ENCODE measurements at places on chromosomes 16 and 17.
A peak's percentile ranks its signal among the peaks of the same experiment; 100 is the strongest.

GRCh38 chr16:83704656-83705055, 103.1 kb upstream of the HSBP1 start:
- DNase-seq = no peak

DNA sequence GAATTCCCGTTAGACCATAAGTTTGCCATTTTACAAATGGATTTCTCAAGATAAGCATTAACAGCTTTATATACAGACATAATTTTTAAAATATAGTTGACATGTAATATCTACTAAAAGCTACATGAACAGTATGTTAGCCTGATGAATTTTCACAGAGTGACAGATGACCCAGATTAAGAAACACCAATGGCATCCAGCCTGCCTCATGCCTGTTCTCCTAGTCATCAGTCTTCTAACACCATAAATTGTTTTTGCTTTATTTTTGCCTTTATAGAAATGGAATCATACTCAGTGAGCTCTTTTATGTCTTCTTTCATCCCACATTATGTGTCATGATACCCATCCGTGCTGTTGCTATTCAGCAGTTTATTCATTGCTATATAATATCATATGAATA, 80.0 kb downstream of the ATF7IP2 start:
- DNase-seq = peak; percentile 21

DNA sequence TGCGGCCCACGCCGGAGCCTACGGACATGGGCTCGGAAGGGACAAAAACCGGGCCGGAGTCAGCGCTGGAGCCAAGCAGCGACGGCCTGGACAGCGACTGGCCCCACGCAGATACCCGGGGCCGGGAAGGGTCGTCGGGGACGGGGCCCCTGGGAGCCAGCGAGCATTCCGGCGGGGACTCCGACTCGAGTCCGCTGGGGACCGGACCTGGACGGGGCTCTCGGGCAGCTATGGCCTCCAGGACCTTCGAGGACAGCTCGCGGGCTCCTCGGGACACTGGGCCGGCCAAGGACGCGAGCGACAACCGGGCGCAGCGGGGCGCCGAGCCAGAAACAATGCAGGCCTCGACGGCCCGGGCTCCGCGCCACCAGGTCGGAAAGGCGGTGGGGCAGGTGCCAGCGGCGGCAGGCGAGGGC, 1.0 kb downstream of the MYO15B start:
- DNase-seq = no peak

DNA sequence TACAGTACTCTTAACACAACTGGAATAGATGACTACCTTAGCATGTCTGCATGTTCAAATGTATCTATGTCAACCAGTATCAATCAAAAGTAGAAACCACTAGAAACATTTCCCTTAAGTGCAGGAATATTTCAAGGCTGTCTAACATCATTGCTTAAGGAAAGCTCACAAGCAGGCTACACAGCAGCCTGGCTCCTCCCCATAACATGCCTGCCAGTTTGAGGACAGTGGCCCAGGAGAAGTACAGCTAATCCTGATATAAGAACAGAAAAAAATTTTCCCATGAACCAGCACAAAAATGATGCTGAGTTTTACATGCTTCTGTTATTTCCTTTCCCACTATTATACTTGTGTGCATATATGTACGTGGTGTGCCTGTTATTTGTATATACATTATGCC, 175.1 kb downstream of the MYO1D start:
- no peak for DNase-seq

DNA sequence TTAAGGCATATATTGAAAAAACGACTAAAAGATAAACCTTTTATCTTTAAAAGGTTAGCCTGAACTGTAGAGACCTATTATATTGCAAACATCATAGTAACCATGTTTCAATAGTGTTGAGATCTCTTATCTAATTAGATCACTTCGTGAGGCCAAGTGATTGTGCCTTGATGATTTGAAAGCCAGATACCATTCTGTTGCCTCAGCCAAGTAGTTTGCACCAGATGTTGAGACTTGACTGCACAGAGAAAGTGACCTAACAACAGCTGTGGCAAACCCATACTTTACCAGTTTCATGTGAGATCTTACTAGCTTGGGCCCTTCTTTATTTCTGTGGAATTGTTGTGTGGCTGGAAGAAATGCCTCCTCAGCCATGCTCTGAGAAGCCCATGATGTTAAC, 717.3 kb downstream of the KCNJ2 start:
- no peak for DNase-seq

DNA sequence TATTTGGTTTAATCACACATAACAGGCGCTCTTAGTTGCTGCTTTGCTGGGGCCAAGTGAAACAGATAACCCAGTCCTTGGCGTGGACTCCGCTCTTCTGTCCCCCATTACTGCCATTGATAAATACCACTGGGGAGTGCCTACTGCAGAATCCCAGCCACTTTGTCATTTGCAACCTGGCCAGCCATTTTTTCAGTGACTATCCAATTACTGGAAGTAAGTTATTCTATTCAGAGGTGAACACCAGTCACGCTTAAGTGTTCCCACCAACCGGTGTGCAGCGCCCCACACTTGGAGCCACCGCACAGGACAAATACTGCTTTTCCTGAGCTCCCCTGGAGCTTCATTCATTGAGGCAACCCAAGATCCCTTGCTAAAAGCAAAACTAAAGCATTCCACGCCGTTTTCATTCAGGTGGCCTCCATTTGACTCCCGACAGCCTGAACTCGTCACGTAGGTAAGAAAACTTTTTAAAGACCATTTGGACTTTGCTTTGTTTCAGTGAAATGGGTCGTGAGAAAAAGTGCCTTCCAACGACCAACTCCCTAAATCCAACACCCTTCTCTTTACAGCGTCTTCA, 1.8 kb downstream of the USP7 start:
- no peak for DNase-seq

DNA sequence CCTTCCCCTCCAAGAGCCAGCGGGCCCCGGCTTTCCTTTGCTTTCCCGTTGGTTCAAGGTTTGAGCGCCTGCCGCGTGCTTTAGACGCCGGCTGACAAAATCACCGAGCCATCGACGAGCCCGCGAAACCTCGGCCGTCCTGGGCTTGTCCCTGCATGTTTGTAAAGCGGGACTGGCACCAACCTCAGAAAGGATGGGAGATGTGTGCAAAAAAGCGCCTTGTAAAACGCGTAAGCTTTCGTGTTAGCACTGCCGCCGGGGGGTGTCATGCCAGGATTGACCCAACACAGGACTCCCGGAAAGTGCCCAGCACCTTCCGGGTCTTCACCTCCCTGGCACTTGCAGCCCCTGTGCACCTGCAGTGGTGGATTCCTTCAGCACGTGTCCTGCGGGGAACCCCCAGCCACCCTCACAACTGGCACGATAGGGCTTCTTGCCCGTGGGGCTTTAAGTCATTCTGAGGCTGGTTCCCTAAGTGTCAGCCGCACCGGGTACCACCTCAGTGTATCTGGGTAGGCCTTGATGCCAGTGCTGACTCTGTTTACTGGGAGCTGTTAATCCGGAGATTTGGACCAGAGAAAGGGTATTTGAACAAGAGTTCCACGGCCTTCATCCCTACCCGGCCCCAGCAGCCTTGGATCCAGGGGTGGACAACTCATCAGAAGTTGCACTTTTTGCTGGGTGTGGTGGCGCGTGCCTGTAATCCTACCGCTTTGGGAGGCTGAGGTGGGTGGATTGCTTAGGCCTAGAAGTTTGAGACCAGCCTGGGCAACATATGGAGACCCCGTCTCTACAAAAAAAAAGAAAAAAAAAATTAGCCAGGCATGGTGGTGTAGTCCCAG, 817 bp downstream of the NDUFAF8 start:
- no peak for DNase-seq

DNA sequence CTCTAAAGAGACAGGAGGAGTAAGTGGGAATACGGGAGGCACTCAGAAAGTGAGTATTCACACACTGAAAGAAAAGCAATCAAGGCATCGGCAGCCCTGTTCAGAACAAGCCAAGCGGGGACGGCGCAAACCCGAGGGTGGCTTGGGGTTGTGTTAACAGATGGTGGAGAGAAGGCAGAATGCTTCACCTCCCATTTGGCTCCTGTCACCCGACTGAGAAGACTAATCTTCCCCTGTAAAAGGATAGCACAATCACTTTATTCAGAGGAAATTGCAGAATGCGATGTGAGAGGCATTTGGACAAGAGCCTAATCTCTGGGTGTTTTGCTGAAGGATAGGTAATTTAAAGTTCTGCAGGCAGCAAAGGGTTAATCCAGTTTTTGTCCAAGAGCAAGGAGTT, 119.3 kb upstream of the WSCD1 start:
- DNase-seq = no peak

DNA sequence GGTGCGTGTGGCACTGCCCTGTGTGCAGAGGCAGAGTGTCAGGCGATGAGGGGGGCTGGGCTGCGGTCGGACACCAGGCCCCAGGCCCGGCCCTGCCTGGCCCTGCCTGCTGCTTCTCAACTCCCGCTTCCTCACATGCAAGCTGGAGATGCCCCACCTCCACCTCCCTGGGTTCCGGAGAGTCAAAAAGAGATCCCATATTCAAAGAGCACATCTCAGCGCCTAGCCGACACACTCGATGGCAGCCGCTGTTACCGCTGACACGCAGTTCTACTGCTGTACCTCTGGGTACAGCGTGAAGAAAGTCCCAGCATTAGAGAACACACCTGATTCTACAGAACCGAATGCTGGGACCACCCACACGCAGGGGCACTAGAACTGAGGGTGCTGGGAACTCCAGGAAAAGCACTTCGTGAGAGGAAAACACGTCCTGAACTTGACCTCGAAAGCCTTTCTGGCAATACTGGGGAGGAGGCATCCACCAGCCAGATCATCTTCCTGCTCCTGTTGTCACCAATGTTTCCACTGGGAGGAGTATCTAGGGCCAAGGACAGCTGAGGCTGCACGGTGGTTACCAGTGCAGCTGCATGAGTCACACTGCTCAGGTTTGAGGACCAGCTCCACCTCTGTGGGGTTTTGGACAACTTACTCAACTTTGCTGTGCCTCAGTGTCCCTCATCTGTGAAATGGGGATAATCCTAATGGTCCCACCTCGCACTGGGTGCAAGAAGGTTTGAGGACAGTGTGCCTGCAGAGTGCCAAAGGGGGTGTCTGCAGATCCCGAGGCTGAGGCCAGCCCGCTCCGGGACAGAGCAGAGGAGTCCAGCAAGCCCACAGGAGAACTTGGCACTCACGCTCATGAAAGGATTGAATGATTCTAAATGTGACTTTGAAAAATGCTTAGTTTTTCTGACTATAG, 100.4 kb upstream of the DNAH17 start:
- no peak for DNase-seq

GRCh38 chr17:28416703-28417311, 10.8 kb upstream of the SLC46A1 start:
- peak; percentile 43 for DNase-seq

GRCh38 chr17:71735893-71736292, 384.9 kb upstream of the SOX9 start:
- no peak for DNase-seq

DNA sequence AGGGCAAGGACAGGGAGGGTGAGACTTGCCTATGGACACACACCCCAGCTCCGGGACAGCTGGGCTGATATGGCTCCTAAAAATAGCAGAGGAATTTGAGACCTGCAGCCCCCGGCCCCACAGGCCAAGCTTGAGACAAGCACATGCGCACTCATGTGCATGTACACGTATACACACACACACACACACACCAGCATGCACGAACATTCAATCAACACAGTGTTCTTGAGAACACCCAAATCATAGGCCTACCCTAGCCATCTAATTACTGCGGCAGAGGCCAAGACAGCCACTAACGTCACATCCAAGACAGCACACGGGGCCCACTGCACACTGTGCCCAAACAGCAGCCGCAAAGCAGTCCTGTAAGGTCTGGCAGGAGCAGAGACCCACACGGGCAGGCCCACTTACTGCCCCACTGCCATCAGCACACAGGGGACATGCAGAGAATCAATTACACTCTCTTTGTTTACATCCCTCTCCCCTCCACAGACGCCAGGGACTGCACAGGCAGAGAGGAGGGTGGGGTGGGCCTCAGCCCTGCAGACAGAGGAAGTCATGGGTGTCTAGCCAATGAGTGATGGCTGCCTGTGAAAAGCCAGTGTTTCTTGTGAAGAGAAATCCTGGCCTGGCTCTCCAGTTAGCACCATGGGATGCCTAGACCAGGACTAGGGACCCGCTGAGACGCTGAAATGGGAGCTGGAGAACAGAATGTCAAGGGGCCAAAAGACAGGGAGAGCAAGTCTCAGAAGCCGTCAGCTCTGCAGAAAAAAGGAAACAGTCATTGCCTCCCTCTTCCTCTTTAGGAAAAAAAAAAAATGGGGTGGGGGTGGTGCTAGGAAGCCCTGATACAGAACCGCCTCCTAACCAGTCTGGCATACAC, 39.3 kb downstream of the MYO18A start:
- DNase-seq = no peak

- DNase-seq = no peak
These were observed 24.9 kb upstream of the CDC42EP4 start for GRCh38 chr17:73336408-73337329.

- DNase-seq = no peak
These were observed 4.1 kb downstream of the RUNDC3A start for GRCh38 chr17:44312396-44313104.

DNA sequence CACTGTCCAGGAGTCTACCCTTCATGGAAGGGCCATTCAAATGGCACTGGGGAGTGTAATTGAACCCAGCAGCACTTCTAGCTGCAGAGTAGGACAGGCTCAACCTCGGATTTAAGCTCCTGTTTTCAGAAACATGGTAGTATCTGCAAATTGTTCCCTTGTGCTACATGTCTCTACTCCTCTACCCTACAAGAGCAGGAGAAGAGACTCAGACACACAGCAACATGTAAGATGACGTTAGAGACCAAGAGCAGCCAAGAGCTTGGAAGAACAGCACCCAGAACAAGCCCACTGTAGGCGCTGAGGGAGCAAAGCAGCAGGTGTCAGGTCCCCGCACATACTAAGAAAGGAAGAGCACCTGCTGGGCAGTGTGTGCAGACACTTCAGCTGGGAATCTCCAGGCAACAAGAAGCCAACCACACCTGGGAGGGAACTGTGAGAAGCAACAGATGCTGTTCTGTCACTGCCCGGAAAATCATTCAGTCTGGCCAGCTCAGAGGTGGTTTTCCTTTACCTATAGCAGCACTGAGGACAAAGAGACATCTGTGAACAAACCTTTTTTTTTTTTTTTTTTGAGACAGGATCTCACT, 35.6 kb upstream of the MNT start:
- DNase-seq = no peak

- no peak for DNase-seq
These were observed 2.5 kb upstream of the HS3ST4 start for GRCh38 chr16:25689137-25689836.

DNA sequence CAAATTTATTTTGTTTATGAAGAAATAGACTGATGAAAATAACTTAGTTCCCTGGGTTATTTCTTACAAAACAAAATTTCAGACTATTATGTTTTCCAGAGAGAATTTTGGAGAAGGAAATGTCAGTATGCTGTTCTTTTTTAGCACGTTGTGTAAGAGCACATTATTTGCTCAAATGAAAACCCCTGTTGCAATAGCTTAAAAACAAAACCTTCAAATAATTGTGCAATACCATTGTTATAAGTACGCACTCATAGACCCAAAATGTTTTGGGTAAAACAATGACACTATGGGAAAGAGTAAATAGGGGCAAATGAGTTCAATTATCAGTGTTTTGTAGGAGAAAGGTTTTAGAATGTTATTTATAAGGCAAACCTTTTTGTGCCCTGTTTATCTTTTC, 18.2 kb downstream of the VMP1 start:
- no peak for DNase-seq

Data from fibroblast of skin of abdomen (primary cell).